G401 (cell line): ENCODE measurements at places on chromosomes 13 and 19.

DNA sequence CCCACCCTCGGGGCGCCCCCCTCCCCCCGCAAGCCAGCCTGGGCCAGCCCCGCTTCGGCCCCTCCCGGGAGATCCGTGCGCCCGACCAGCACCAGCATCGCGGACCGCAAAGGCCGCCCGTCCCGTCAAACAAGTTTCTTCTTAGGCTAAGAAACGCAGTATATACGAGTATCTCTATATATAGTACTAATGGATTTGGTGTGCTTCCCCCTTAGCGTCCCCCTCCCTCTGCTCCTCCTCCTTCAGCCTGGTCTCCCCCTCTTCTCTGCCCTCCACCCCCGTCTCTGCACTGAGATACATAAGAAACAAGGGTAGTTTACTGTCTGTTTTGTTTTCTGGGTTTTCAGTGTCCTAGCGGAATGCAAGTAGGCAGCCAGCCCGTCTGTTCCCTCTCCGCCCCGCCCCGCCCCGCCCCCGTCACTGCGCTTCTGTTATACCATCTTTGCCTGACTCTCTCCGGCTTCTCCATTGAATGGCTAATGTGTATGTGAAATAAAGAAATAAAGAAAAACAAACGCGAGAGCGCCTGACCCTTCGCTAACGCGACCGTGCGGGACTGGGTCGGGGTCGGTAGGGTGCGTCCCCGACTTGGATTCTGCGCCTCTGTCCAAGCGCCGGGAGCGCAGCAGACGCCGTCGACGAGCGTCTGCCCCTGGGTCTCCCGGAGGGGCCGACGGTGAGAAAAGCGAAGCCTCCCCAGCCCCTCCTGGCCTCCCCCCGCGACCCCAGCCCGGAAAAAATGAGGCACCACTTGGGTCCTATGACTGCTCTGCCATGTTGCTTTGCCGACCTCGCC is 4.2 kb downstream of the LYL1 start:
- DNase-seq, result no peak

DNA sequence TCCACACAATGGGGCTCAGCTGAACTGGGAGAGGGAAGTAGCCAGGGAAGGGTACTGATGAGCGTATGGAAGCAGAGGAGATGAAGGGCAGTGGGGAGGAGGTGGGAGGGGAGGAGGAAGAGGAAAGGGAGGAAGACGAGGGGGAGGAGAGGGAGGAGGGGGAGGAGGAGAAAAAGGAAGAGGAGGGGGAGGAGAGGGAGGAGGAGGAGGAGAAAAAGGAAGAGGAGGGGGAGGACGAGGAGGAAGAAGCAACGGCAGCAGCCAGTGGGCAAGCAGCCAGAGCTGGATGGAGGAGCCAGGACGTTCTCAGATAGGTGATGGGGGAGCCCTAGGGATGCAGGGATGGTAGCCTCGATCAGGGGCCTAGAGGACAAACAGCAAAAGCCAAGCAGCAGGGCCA is 5.6 kb downstream of the CERS4 start:
- no peak for DNase-seq

- peak; percentile 21 for DNase-seq
Observed at GRCh38 chr19:29714371-29714952, 599 bp downstream of the C19orf12 start.

DNA sequence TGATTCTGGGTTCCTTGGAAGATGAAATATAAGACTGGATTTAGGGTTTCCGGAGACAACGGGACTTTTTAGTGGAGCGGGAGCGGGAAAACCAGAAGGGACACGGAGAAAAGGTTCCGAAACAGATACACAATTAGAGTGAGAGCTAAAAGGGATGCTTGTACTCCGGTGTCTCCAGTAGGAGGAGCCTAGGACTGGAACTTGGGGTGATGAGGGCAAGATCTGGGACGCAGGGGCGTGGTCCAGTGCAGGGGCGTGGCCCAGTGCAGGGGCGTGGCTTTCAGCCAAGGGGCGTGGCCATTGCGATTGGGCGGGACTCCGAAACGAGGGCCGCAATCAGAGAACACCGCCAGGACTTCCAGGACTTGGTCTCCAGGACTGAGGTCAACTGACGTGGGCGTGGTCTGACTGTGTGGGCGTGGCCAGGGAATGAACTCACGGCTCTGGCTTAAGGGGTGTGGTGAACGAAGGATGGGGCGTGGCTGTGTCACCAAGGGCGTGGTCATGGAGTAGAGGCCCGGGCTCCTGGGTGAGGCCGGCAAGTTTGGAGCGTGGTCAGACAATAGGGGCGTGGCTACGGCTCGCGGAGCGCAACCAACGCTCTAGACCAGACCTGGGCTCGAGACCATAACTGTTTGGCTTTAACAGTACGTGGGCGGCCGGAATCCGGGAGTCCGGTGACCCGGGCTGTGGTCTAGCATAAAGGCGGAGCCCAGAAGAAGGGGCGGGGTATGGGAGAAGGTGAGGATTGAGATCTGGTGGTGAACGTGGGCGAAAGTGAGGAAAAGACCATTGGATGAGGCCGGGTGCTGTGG is at the start of gene DKKL1:
Gene DKKL1 (plus strand): TSS at position 610 of the 815 bp plus-strand sequence. CDS start 122 bp downstream, at position 732.
- DNase-seq, result peak; percentile 77

GRCh38 chr19:6047741-6048251 is 62.5 kb downstream of the RFX2 start:
- peak; percentile 28 for DNase-seq

DNA sequence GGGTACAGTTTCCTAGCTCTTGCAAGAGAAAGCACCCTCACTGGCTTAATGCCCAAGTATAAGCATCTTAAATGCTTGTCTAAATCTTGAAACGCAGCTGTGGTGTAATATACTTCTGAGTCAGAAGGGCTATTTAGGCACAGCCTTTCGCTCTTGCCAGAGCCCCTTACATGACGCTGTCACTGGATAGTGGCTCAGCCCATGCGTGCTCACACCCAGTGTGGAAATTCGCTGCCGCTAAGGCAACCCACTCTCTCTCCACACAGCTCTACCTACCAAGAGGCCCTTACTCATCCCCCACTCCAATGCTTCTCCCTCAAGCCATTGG is 24.0 kb downstream of the UQCRFS1 start:
- DNase-seq, result no peak

- DNase-seq, result no peak
Observed at GRCh38 chr13:75670496-75670895, 34.4 kb downstream of the LMO7 start.

DNA sequence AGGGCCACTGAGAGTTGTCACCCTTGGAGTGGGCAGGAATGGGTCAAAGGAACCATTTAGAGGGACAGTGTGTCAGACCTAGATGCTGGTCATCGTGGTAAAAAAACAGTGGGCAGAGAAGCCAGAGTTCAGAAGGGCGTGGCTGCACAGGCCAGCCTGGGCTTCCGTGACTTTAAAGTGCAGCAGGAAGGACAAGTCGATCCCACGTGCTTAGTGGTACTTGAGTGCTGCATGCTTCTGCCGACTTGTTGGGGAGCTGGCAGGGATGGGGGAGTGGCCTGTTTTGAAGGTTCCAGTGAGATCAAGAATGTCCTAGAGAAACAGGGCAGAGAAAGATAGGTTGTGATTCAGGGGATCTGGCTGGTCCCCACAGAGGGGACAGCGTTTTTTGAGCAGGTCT is 17.0 kb downstream of the LYL1 start:
- DNase-seq, result no peak

GRCh38 chr13:73138638-73139491 is 80.1 kb downstream of the KLF5 start:
- no peak for DNase-seq

DNA sequence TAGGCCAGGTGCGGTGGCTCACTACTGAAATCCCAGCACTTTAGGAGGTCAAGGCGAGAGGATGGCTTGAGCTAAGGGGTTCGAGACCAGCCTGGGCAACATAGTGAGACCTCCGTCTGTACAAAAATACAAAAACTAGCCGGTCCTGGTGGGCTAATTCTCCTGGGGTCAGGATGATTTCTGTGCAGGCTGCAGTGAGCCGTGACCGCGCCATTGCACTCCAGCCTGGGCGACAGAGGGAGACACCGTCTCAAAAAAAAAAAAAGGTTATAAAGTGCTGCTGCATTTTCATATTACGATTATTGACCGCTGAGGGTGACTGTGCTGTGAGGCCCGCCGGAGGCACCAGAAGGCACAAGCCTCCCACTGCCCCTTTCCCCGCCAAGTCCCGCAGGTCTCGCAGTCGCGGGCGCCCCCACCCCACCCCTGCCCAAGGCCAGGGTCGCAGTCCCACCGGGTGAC is 477 bp upstream of the PLEKHF1 start:
- no peak for DNase-seq

DNA sequence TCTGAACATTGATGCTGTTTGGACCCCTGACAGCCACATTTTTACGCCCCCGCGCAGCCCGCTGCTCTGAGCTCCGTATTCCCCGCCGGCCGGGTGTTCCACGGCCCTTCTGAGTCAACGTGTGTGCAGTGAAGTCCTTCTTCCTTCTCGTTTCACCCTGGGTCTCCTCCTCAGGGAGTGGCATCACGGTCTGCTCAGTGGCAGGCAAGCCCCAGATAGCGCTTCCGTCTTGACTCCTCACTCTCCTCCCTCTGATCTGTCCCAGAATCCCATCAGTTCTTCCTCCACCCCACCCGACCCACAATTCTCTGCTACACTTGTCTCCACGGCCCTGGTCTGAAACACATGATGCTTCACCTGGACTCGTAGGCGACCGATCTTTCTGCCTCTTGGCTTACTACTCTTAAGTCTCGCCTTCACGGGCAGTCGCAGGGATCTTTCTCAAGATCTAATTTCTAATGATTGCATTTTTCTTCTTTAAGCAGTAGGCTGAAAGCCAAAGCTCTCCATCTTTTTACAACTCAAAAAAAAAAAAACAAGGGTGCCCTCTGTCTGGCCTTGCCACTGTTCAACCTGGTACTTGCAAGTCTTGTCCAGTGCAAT is 33.9 kb downstream of the CCNE1 start:
- DNase-seq, result peak; percentile 83
